COR-L47 (cell line): ENCODE measurements at places on chromosomes 5 and 9.
A peak's percentile ranks its signal among the peaks of the same experiment; 100 is the strongest.

DNA sequence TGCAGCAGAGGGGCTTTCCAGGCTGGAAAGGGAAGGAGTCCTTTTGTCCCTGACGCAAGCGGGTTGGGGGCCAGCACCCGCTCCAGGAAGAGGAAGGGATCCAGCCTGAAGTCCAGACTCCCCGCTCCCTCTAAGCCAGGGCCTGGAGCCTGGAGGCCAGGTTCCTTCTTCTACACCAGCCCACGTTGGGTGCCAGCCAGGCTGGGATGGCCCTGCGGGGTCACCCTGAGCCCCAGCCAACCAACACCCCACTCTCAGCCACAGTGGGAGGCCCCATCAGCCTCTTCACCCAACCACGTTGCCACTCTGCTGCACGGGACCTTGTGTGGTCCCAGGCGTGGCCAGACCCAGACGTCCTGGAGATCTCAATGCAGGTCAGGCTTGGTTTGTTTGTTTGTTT is 970 bp upstream of the FUT7 start:
- DNase-seq, result no peak

GRCh38 chr5:141155540-141156374 is 5.9 kb downstream of the PCDHB6 start:
- no peak for DNase-seq

DNA sequence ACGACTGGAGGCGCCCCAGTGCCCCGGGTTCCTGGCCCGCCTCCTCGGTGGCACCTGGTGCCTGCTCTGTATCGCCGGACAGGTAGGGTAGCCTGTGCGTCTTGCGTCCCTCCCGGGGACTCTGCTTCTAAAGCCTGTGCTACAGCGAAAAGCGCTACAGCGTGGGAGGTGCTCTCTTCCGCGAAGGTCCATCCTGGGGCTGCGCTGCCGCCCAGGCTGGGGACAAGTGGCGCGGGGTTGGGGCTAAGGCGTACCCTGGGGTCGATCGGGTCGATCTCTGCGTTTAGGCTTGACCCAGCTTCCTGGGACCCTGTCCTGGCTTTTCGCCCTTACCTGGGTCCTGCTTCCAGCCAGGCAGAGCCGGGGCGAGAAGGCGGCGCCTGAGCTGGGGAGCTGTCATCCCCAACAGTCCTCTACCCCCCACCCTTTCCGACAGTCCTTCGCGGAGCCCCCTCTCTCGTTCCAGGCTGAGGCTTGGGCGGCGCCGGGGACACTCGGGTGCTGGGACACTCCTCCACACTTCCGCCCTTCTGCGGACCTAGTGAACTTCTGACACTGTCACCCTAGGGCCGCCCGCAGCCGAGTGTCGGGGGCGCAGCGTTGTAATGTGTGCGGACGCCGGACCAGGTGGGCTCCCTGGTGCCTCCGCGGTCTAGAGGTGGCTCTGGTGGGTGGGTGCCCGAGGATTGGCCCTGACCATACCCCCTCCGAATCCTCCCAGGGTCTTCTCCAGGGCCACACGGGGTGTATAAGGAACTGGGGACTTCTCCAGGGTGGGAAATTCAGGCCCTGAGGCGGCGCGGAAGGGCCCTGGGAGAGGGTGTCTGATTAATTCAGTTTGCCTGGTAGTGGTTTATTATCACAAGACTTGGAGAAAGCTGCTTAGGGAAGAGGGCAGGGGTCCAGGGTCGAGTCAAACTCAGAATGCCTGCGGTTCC is 328.2 kb downstream of the SH3GL2 start:
- no peak for DNase-seq

DNA sequence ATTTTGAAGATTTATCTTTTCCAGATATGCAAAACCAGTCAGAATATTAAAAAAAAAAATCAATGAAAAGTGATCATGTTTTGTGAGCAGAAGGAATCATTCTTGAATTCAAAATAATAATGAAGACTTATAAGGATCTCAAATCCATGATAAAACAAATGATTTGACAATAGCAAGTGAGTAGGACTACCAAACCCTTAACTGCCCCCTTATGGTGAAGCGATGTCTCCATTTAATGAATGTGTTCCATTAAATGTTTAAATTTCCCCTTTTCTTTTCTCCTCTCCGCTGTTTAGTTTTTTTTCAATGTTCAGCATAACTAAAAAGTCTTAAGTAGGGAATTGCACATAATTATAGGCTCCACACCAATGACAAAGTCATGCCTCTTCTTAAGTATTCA is 12.2 kb upstream of the MARCHF3 start:
- DNase-seq, result no peak

GRCh38 chr5:54883374-54884194 is 101.8 kb downstream of the ESM1 start:
- no peak for DNase-seq

DNA sequence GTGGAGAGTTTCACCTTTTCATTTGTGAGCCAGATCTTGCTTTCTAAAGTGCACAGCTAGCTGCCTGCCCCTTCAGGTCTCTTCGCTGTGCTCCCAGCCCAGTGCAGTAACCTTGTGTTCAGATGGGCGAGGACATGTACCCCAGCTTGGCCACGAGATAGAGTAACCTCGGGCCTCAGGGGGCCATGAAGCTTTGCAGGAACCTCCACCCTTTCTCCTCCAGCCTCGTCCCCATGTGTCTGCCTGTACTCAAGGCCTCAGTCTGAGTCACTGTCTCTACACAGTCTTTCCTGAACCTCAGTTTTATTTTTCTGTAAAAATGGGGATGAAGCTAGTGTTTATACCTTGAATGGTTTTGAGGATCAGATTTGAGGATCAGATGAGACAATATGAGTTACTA is 37.9 kb downstream of the ERGIC1 start:
- DNase-seq, result no peak

GRCh38 chr5:74376187-74376586 is 264.3 kb downstream of the ENC1 start:
- DNase-seq, result no peak

GRCh38 chr5:107593009-107593408 is 77.7 kb downstream of the EFNA5 start:
- no peak for DNase-seq

DNA sequence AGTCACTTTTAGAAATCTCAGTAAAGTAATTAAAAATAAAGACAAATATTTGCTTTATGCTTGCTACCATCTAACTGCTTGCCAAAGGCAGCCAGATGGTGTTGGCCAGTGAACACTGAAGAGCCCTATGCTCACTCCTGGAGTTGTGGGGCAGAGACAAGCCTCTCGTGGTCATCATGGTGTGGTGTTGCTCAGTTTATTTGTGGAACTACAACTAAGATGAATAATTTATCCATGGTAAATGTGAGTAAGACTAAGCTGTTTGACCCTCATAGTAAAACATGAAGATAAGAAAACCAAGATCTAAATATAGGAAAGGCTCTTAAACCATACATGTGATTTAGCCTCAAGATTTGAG is 100.7 kb downstream of the PDE8B start:
- no peak for DNase-seq

- no peak for DNase-seq
Observed at GRCh38 chr9:133238272-133238850, 29.3 kb upstream of the OBP2B start.

DNA sequence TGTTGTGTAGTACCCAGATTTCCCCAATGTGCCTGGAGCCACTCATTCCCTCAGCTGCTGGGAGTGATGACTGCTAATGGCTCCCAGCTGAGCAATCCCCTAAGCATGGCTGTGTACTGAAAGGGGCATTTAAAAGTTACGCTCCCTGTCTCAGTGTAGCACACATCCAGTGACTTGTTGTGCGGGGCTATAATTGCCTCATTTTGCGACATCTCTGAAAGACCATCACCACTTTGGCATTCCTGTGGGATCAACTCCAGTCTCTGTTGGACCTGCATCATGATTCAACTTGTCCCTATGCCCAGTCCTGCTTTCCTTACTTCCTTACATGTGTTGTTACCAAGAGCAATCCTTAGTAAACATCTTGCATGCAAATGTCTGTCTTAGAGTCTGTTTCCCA is 201.2 kb upstream of the MPDZ start:
- no peak for DNase-seq

- DNase-seq, result no peak
Observed at GRCh38 chr9:1083325-1083913, 33.3 kb downstream of the DMRT2 start.

- DNase-seq, result peak; percentile 5
Observed at GRCh38 chr5:52139888-52140615, 647.7 kb upstream of the ITGA1 start.

GRCh38 chr5:143084407-143084806 is 314.2 kb downstream of the ARHGAP26 start:
- DNase-seq, result no peak

DNA sequence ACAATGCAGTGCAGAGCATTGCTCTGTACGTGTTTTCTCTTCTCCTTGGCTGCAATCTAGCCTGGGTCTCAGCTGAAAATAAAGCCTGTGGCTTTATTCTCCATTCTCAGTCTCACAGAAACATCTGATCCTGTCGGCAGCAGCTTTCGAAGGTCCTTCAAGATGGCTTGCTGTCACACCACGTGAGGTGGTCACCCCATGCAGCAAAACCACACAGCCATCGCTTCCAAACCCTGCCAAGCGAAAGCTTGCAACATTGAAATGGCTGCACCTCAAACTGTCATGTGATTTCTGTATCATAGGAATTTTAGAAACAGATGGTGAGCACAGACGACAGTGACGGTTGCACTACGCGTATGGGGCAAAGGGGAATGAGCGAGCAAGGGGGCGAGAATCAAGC is 98.5 kb upstream of the SMARCA2 start:
- no peak for DNase-seq

GRCh38 chr9:132293145-132293721 is 61.6 kb downstream of the SETX start:
- no peak for DNase-seq

- DNase-seq, result no peak
Observed at GRCh38 chr5:44770780-44771717, 37.7 kb upstream of the MRPS30 start.
